Ovary (tissue), 10 donors: ENCODE measurements at places on chromosomes 3 and 15. TPM values are rescaled to one million over a fixed set of nuclear protein-coding genes. Genes with fewer than 3 reads are reported as not detected.

Gene GAP43
- polyA plus RNA-seq = 0.21 TPM

Gene CA12
- polyA plus RNA-seq = 0.16 TPM

Gene HRH1
- 3.4 TPM for polyA plus RNA-seq

Gene CCDC13
- 0.75 TPM for polyA plus RNA-seq

Gene RBPMS2
- polyA plus RNA-seq = 6.8 TPM

DNA sequence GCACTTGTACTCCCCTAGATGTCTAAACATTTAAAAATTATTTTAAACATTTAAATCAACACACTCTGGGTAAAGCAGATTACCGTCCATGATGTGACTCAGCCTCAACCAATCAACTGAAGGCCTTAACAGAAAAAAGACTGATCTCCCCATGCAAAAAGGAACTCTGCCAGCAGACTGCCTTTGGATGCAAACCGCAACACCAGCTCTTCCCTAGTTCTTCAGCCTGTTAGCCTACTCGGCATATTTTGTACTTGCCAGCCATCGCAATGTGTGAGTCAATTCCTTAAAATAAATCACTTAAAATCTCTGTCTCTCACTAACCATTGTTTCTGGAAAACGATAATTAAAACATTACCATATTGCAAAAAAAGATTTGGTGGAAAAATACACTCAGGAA lies 375.9 kb downstream of the RSL24D1 start:
- DNase-seq = no peak

- DNase-seq = peak; percentile 75
Measured at GRCh38 chr3:50163572-50164455, 8.7 kb downstream of the SEMA3F start.

- DNase-seq = no peak
Measured at GRCh38 chr3:29949131-29949530, 657.3 kb upstream of the TGFBR2 start.

GRCh38 chr3:112136046-112136445 lies 3.0 kb upstream of the GCSAM start:
- no peak for DNase-seq

DNA sequence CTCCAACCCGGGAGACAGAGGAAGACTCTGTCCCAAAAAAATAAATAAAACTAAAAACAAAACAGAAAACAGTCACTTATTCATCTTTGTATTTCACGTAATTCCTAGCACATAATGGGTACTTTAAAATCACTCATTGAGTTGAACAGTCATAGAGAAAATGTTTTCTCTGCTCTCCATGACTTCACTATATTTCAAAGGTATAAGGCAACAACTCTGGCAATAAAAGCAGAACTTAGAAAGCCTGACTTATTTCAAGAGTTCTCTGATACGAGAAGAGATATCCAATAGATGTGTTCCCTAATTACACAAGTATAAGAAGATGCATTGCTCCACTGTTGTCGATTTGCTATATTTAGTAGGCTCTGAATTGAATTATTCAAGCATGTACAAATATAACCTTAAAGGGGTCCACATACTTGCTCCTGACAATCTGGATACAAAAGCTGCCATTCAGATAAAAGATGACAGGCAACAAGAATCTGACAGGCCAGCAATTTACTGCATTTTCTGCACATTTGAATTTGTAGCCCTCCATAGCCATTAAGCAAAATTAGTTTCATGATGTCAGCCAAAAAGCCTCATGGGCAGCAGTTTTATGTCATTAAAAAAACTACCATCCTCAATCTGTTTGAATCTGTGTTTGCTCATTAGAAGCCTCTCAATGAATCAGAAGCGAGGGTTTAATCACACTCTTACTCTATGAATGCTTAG lies 47.9 kb downstream of the PEAK1 start:
- no peak for DNase-seq

GRCh38 chr15:56969265-56969895 lies 50.9 kb downstream of the TCF12 start:
- no peak for DNase-seq

DNA sequence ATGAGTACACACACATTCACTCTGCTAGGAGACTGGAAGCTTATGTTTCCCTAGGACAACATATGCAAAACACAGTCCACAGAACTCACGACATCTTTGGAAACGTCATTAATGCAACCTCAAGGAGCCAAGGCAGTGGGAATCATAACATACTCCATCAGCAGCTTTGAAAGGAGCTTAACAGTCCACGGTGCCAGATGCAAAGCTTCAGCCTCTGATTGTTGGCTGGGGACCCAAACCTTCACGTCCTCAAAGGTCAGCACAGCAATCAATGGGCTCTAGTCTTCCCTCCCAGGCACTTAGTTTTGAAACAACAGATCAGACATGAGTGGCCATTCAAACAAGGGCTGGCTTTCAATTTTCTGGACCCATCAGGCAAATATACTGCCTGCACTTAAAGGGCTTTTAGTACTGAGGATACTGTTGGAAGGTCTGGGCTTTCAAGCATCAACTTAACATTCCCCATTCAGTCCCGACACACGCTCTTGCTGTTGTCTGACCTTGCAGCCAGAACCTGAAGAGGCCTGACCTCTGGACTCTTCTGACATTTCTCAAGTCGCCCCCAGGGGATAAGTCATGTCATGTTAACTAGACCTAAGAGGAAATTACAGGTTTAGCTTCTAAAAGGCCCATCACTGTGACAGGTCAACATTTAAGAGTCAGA lies 223.0 kb downstream of the PDZRN3 start:
- DNase-seq = peak; percentile 68
